ENCODE measurements at places on chromosomes 1 and 21.

- DNase-seq: peak; percentile 11
These were observed 81.2 kb upstream of the RAVER2 start for GRCh38 chr1:64663668-64664067.

DNA sequence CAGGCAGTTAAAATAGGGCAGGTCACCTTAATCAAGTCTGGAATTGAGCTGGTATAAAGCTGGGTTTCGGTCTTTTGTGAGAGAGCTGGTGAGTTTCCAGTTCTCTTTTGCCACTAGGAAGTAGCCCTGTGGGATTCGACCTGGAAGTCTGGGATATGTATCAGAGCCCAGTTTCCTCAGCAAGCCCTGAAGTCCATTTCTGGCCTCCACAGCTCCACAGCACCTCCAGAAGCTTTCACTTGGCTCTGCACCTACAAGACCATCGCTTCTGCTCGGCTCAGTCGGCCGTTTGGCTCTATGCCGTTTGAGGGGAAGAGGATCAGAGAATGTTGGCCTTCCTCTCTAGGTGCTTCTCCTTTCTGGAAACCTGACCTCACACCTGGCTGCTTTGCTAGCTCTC is 148.0 kb downstream of the GALNT2 start:
- peak; percentile 71 for DNase-seq

GRCh38 chr1:246254854-246255253 is 252.2 kb downstream of the SMYD3 start:
- no peak for DNase-seq

GRCh38 chr1:15939181-15940109 is 36.5 kb downstream of the ZBTB17 start:
- DNase-seq: no peak

GRCh38 chr1:84582802-84583587 is 8.8 kb upstream of the CTBS start:
- DNase-seq: no peak

DNA sequence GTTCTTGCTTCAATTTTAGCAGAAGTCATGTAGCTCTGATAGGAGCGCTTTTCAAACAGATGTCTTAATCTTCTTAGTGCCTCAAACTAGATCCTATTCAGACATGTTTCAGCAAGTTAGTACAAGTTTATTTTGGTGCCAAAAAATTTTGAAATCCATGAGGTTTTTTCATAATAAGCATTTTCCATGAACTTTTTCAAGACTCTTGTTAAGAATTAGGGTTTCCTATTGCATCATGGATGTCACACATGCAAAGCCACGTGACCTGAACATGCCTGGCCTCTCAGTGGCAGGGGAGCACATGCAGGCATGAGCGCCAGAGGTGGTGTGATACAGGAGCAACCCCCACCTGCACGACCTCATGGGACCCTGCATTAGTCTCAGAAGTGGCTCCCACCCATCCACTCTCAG is 67.6 kb downstream of the POFUT2 start:
- no peak for DNase-seq

DNA sequence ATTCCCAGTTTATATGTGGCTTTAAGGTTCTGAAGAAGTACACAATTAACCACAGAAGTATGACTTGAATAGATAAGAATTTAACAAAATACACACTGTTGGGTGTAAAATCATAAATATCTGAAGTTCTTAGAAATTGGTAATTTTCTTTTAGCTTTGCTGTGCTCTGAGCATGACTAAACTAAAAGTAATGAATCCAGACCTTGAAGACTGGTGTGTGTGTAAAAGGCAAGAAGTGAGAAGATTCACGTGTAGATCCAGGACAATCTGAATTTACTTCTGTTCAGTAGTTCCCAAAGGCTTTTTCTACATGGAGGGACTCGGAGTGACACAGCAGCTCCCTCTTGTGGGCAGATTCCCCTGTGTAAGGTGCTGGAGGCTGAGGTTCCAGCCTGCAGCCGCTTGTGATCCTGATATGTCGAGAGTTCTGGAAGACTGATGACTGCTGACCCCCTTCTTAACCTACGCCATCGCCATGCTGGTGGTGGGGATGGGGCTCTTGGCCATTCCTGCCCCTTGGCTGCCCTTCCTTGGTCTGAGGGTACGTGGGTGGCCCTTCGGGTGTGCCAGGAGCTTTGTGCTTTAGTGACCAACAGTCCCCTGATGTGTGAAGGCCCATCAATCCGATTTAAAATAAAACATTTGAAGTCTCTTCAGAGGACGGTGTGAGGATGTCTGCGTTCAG is 62.7 kb downstream of the ADARB1 start:
- no peak for DNase-seq

- no peak for DNase-seq
These were observed 64.2 kb downstream of the MEF2D start for GRCh38 chr1:156436141-156437036.

DNA sequence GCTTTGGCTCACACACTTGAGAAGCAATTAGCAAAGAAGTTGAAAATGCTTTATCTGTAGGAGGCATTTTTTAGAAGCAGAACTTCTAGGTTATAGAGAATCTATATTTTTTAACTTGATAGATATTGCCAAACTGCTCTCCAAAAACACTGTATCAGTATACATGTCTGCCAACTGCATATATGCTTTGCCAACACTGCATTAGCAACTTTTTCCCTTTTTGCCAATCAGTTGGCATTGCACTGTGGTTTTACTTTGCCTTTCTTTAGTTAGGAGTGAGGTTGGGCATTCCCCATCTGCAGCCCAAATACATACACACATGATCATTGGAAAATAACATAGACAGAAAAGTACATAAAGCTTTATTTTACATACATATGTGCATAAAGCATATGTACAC is 15.0 kb downstream of the PADI3 start:
- no peak for DNase-seq

DNA sequence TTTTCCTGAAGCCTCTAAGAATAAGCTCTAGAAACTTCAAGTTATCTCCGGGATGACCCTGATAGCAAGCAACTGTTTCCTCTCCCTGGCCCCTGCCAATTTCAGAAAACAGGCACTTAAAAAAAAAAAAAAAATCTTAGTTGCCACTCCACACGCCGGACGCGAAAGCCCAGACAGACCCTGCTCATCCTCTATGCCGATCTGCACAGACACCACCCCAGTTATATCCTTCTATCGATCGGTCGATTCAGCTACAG is 1.7 kb downstream of the ANP32E start:
- DNase-seq: no peak

GRCh38 chr1:170262276-170262939 is 116.6 kb downstream of the NTMT2 start:
- no peak for DNase-seq

DNA sequence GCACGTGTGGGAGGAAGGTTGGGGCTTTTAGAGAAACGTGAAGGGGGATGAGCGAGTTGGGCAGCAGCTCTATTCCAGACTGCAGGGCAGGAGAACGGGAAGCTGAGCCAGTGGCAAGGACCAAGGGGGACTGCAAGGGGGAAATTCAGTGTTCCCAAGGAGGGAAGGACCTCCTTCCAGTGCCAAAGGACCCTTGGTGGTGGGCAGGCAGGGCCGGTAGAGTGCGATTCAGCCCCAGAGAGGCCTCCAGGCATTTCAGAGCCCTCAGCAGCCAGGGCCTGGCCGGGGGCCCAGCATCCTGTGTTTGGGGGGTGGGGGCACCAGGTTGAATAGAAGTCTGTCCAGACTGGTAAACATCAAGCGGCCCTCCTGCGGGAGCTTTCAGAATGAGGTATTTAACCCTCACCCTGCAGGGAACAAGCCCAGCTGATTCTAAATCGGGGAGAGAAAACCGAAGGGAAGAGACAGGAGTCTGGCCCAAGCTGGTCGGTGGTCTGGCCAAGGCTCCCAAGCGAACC is 2.3 kb downstream of the COL9A2 start:
- no peak for DNase-seq

DNA sequence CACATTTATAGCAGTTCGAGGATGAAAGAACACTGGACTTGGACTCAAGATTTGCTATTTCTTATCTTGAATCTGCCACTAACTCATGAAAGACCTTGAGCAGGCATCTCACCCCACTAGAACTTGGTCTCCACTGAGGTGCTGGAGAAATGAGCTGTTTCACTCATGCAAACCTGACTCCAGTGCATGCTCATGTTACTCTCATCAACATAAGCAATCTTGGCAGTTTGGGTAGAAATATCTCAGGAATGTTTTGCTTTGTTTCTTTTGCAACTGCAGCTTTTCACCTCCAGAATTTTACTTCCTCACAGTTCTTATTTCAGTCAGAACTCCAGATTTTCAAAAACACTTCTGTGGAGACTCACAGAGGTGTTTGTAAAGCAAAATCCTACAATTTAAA is 46.2 kb upstream of the DAB1 start:
- no peak for DNase-seq

DNA sequence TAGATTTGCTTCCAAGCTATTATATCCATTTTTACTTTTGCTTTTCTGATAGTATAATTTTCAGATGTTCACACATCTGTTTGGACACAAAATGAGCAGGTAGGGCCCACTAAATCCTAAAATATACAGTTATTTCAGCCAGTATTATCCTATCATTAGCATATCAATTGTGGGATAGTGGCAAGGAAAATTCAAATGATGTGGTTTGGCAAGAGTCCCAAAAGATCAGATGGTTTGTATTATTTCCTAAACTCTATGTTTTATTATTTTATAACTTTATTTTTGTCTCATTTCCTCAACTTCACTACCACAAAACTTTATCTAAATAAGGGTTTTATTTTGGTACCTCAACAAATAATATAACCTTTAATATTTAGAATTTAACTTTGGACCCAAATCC is 1659.6 kb downstream of the NCAM2 start:
- no peak for DNase-seq

DNA sequence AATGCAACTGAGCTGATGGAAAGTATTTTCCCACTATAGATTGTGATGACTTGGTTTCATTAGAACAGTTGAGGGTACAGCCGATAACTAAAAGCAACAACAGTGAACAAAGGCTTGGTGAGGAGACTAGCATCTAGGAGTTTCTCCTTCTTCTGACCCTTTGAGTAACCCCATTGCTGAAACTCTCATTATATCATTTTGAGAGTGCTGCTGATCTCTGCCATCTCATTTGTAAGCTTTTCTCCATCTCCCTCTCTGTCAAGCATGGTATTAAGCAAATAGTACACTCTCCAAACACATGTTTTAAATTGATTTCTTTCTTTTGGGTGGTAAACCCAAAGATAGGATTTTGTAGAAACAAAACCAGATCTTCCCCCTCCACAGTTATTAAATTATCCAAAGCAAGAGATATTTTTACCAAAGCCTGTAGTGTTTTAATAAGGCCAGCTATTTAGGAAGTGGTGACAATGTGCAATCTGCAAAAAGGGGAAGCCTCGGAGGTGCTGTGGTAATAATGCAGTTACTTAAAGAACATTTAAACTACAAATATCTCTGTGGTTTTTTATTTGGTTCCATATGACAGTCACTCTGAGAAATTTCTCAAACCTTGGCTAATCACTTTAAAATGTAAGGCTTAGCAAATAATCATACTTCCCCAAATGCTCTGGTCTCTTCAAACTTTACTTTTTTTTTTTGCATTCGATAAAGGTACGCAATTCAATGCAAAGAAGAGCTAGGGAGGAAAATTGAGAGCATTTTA is 287.5 kb downstream of the HLX start:
- DNase-seq: no peak

GRCh38 chr1:58996341-58997059 is 212.7 kb upstream of the JUN start:
- DNase-seq: no peak

GRCh38 chr1:231419147-231419546 is 2.9 kb downstream of the EGLN1 start:
- no peak for DNase-seq

DNA sequence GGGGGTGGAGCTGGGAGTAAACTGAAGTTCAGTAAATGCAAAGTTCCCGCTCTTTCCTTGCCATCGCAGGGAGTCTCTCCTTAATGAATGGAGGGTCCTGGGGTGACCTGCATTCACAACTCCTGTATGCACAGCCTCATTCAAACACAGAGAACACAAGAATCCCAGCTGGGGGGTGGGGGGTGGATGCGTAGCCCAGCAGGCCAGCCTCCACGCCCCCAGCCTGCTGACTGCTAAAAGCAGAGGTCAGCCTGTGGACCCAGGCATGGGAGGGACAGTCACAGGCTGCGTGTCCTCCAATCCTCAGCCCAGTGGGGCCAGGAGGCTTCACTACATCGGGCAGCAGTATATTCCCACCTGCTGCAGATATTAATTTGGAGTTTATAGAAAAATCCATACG is 263.1 kb downstream of the GRIK3 start:
- no peak for DNase-seq

GRCh38 chr1:1081311-1082238 is 7.5 kb upstream of the RNF223 start:
- DNase-seq: no peak

DNA sequence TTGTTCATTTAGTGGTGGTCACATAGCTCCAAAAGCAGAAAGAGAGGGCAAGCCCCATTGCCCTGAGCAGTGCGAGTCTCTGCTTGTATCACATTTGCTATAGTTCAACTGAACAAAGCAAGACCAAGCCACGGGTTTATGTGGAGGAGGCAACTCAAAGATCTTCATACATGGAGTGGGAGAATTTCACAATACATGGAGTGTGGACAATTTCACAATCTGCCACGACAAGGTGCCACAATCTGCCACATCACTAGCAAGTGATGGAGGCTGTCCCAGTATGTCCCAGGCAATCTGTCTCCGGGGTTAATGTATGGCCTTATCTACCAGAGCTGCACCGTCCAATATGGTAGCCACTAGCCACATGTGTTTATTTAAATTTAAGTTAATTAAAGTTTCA is 44.5 kb upstream of the DYRK1A start:
- DNase-seq: no peak

- DNase-seq: no peak
These were observed 11.0 kb downstream of the OR2M5 start for GRCh38 chr1:248155927-248156326.

- DNase-seq: no peak
These were observed 16.8 kb downstream of the GNG4 start for GRCh38 chr1:235632506-235633401.

- no peak for DNase-seq
These were observed 1.9 kb upstream of the DIP2A start for GRCh38 chr21:46456750-46457149.

DNA sequence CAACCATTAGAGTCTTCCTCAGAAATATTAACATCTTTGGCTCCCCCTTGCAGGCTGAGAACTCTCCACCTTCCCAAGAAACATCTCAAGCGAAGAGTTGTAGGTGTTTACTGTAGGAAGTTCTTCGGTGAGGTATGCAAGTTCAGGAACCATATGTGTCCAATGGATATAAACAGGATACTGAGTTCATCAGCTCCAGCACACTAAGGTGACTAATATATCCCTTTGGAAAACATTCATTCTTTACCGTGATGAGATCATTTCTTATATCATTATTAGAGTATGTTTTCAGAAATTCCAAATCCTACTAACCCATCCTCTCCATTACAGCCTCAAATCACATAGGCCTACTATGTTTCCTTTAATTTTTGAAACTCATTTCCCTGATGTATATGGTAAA is 37.3 kb upstream of the PRMT6 start:
- DNase-seq: no peak
